Sigmoid colon (tissue), 7 donors: ENCODE measurements at places on chromosomes 7 and 10. TPM values are rescaled to one million over a fixed set of nuclear protein-coding genes. Genes with fewer than 3 reads are reported as not detected.

DNA sequence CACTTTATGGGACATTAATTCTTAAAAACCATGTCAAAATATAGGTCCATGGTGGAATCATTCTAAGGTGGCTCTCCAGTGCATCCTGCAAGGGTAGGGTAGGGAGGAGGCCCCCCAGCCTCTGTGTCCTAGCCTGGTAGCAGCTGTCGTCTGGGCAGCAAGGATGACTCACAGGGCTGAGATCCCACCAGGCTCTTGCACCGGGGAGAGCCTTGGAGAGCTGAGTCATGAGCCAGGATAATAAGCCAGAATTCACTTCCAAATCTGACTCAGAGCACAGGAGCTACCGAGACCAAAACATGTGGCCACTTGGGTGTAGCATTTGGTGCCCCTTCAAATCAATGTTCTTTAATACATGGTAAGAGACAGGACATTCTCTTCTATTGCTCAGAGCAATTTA is 298.5 kb downstream of the NEBL start:
- H3K27ac ChIP-seq, result no peak overlapping the region
- H3K4me1 ChIP-seq, result peaks cover 21% of the 10 kb centered on the region
- H3K36me3 ChIP-seq, result no peaks in the 10 kb centered on the region

The NKX2-3 gene
- 33.1 TPM for total RNA-seq

- no peak overlapping the region for H3K4me3 ChIP-seq
- H3K36me3 ChIP-seq, result no peaks in the 10 kb centered on the region
- no peak for DNase-seq
- no peaks in the 10 kb centered on the region for H3K27me3 ChIP-seq
Observed at GRCh38 chr7:122518488-122518887, 180.4 kb downstream of the RNF133 start.

- H3K27me3 ChIP-seq, result peaks cover 21% of the 10 kb centered on the region
- peak; percentile 39 for DNase-seq
- no peaks in the 10 kb centered on the region for H3K36me3 ChIP-seq
- H3K27ac ChIP-seq, result no peak overlapping the region
- H3K4me1 ChIP-seq, result peaks cover 9% of the 10 kb centered on the region
Observed at GRCh38 chr10:101769541-101770180, 6.3 kb downstream of the FGF8 start.

DNA sequence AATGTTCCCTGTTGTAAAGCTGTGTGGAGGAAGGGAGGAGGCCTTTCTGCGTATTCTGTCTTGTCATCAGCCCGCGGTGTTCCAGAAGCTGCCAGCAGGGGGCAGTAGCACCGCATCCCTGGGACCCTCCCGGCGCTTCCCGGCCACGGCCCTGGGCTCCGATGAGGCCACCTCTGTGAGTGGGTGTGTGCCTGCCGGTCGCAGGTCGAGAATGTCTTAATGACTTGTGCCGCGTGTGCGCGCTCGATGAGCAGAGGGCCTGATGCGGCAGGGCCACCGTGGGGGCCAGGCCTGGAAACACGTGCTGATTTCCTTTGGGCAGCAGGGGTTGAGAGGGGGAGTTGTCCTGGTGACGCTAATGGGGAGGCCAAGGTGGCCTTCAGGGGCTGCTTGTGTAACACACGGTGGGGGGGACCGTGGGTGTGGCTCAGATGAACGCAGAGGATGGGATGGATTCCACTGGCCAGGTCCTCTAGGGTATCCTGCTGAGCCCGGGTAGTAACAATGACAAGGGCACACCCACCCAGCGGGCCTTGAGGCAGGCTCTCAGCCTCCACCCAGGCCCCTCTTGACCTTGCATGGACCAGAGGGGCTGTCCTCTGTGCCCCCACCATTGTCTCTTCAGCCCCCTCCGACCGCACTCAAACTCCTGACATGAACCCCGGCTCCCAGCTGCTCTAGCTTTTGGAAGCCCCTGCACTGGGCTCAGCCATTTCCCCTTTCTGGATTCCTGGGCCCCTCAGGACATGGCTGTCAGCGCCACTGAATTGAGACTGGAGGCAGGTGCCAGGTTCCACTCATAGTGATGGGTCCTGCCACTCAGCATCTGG is 135.9 kb upstream of the PODXL start:
- H3K27ac ChIP-seq, result no peak overlapping the region
- DNase-seq, result no peak
- H3K4me3 ChIP-seq, result no peak overlapping the region
- H3K36me3 ChIP-seq, result no peaks in the 10 kb centered on the region

The ETV1 gene
- 11.4 TPM for total RNA-seq

The NPC1L1 gene
- 0.83 TPM for total RNA-seq

GRCh38 chr10:81116990-81117389 is 579.3 kb downstream of the SH2D4B start:
- H3K27ac ChIP-seq, result no peak overlapping the region
- no peaks in the 10 kb centered on the region for H3K36me3 ChIP-seq
- no peaks in the 10 kb centered on the region for H3K27me3 ChIP-seq
- no peaks in the 10 kb centered on the region for H3K4me1 ChIP-seq

The OR2A5 gene
- total RNA-seq, result not detected
